ENCODE measurements at places on chromosomes 3 and 15.

GRCh38 chr3:43378066-43378935, 92.0 kb downstream of the SNRK start:
- peak; percentile 49 for DNase-seq

- no peak for DNase-seq
These were observed 53.3 kb downstream of the TIPARP start for GRCh38 chr3:156727519-156728205.

DNA sequence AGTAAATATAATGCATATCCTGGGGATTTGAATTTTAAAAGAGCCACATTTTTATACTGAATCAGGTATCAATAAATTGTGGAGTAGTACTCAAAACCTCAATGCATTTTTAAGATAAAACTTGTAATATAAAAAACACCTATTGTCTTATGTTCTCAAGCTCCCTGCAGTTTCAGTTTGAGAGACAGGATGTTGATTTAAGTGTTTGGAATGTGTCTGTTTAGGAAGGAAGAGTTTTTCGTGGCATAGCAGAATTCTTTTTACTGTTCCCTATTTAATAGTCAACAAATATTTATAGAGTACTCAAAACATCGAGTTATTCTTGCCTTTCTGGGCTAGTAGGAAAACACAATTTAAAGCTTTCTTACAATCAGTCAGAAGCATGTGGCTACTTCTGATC, 146.1 kb upstream of the BCHE start:
- no peak for DNase-seq

GRCh38 chr3:81161851-81162250, 599.6 kb downstream of the GBE1 start:
- DNase-seq: no peak

DNA sequence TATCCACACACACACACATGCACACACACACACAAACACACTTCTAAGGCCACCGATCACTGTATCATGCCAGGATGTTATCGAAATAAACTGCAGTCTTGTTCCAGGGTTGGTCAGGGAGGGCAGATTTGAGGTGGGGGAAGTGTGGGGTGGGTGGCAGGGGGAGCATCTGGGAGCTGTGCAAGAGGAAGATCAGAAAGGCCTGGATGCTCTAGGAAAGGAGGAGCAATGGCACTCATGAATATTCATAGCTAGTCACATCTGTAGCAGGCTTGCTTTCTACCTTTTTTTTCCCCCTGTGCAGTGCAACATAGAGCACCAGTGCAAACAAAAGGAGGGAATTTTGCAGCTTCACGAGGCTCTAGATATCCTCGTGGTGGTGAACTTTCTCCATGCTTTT, 84.9 kb downstream of the MEIS2 start:
- DNase-seq: no peak

- no peak for DNase-seq
These were observed 9.2 kb downstream of the RAB8B start for GRCh38 chr15:63198371-63199250.

GRCh38 chr15:69753867-69754266, 301.2 kb downstream of the RPLP1 start:
- no peak for DNase-seq

GRCh38 chr15:69094124-69094921, 66.1 kb upstream of the GLCE start:
- DNase-seq: no peak

- DNase-seq: no peak
These were observed 52.3 kb upstream of the ADAMTS9 start for GRCh38 chr3:64739971-64740631.

GRCh38 chr3:62454916-62455315, 81.6 kb upstream of the FEZF2 start:
- no peak for DNase-seq

GRCh38 chr3:166799-167198, 29.8 kb upstream of the CHL1 start:
- no peak for DNase-seq

DNA sequence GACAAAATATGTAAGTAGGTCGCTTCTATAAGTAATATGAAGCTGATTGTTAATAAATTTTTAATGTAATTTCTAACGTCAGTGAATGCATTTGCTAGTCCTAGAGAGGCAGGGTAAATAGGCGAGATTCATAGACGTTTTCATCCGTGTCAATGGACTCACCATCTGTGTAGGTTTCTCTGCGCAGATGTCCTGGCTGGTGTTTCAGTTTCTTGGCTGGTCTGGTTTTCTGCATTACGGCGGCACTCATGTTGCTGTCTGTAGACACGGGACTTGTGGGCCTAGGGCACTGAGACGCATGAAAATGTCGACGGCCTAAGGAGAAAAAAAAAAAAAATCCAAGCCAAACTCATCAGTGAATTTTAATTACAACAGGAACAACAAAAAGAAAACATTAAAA, 1153.3 kb downstream of the ROBO1 start:
- no peak for DNase-seq

GRCh38 chr15:75695220-75695619, 17.4 kb downstream of the CSPG4 start:
- DNase-seq: no peak

DNA sequence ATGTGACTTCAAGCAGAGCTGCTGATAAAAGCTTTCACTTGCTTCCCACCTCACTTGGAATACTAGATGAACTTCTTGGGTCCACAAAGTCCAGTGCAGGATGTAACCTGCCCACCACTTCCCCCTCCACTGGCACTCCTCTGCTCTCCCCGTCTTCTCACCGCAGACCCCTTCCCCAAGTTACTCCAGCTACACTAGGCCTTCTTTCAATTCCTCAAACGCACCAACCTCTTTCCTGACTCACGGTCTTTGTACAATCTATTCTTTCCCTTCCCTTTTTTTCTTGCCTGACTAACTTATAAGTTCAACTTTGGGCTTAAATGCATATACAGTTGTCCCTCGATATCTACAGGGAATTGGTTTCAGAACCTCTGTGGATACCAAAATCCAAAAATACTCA, 5.2 kb upstream of the ATP13A3 start:
- DNase-seq: no peak

- no peak for DNase-seq
These were observed 49.9 kb upstream of the LMCD1 start for GRCh38 chr3:8451696-8452095.

DNA sequence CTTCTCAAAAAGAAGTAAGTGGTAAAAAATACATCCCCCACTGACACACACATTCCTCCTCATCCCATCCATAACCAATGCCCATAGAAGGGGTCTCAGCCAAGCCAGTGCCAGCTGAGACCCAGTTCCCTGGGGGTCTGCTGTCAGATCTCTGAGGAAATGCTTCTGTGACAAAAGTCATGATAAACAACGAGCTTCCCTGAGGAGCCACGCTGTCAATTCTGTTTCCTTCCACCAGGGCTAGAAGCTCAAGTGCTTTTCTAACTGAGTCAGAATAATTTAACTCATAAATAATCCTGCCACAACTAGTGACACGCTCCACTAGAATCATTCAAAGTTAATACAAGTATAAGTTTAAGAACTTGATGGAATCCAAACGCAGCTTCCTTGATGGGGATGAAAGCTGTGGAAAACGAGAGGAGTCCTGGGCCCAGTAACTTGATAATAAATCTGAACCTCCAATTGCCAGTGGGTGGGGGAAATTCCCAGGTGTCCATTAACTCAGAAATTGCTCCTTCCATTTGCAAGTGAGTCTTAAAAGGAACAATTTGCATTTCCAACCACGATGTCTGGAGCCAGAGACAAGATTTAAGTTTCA, 348.7 kb upstream of the LMCD1 start:
- no peak for DNase-seq

- no peak for DNase-seq
These were observed 410 bp downstream of the PRR23E start for GRCh38 chr3:127193341-127193740.

Measured in SW480 (cell line).